ENCODE measurements at places on chromosomes 6 and 20.

DNA sequence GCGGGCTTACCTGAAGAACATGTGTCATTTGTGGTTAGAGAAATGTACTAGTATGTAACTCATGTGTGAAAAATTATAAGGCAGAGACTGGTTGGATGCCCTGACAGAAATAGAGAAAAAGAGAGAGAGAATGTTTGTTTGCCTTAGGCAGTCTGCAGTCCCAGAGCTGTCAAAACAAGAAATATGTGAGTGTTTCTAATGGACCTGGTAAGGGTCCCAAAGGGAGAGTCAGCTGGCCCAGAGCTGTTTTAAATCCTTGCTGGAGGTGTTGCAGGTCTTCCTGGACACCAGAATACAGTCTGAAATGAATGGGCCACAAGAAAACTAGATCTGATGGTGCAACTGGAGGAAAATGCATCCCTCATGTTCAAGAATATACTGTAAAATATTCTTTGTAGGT, 158.3 kb upstream of the OGFRL1 start:
- no peak for DNase-seq

GRCh38 chr6:15001326-15001910, 244.5 kb upstream of the JARID2 start:
- no peak for DNase-seq

DNA sequence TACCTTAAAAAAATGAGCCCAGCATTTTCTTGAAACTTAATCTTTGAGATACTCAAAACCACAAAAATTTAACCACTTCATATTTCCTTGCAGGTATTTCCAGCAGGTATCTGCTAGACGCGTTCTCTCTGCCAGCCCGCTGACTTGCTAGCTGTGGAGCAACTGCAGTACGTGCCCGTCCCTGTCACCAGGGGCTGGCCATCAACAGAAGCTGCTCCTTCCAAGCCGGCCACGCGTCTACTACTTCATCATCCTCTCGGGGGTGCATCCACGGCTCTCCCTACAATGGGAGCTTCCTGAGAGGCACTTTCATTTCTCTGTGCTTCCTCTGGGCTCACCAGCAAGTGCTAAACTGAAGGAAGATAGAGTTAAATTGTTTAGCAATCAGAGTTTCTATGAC, 132.4 kb downstream of the DTNBP1 start:
- DNase-seq, result no peak

DNA sequence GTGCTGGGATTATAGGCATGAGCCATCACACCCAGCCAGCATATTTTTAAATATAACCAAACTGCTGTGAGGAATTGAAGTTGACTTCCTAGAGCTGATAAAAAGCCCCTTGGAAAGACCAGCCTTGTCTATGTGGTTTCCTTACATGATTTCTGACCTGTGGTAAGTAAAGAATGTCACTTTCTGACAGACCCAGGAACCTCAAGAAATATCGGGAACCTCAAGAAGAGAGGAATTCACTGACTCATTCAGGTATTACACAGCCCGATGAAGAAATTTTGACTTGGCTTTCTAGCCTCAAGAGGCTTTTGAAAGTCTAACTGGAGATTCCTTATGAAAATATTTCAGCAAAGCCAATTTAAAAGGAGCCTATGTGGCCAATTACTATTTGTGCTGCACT, 71.8 kb downstream of the FOXF2 start:
- no peak for DNase-seq

- no peak for DNase-seq
These were observed 9.6 kb upstream of the MOXD1 start for GRCh38 chr6:132410830-132411229.

DNA sequence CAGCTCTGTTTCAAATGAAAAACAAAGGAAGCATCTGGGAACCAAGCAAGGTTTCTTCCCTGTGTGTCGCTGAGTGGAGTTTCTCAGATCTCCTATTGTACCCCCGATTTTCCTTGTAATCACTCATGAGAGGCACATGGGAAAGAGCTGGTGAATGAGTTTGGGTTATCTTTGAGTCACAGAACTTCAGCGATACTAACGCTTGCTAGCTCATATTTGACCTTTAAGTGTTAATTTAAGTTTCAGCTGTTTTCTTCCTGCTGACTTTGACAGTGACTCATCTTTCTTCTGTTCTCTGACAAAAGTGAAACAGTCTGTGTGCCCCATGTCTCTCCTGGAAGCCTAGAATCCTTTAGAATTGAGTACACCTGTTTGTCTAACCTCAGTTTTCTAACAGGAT, 261.1 kb upstream of the RGS17 start:
- no peak for DNase-seq

- no peak for DNase-seq
These were observed 78.2 kb downstream of the ELOVL4 start for GRCh38 chr6:79869184-79869583.

- DNase-seq, result no peak
These were observed 23.5 kb downstream of the KIZ start for GRCh38 chr20:21149344-21149743.

DNA sequence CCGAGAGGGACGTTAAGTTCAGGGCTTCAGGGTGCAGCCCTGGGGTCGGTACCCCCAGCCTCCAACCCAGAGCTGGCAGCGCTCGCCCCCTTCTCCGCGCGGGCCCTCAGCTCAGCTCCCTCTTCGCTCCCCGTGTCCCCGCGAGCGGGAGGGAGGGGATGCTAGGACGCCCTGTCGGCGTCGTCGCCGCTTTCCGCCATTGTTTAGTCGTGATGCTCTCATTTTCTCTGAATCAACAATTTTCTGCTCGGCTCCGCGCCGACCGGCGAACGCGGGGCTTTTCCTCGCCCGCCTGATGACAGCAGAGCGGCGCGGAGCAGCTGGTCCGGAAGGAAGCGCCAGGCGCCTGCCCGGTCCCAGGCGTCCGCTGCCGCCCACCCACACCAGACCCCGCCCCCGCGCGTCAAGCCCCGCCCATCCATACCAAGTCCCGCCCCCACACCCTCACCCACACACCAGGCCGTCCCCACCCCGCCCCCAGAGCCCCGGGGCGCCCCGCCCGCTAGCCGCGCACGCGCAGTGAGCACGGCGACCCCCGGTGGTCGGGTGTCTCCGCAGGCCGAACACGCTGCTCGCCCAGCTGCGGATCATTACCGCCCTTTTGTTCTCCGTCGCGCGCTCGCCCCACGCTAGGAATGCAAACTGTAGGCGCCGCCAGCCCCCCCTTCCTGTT, 50.1 kb upstream of the SLC32A1 start:
- DNase-seq, result no peak

DNA sequence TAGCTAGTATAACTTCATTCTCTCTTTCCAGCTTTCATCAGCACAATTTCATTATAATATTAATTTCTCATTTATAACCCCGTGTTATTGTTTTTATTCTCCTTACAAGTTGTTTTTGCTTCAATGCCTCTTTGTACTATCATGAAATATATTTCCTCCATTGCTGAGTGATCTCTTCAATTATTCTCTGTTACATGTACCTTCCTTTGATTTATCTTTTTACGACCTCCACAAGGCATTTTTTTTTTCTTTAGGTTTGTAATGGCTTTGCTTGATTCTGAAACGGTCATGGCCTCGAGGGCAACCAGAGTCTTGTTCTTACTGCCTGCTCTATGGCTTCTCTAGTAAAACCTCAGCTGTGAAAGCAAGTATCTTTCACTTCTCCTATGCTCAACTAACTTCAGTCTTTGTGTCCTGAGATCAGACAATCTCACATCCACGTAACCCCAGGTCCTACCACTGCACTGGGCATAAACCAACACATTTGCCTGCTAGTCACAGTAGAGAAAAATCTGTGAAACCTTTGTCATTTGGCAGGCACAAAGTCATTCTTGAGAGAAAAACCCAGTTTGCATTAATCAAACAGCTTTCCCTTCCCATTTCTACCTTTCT, 119.9 kb downstream of the UST start:
- DNase-seq, result no peak

- no peak for DNase-seq
These were observed 18.9 kb upstream of the CALHM5 start for GRCh38 chr6:116492331-116493067.

- no peak for DNase-seq
These were observed 341.6 kb downstream of the PRKN start for GRCh38 chr6:162385980-162386379.

GRCh38 chr6:19150307-19150706, 686.9 kb upstream of the ID4 start:
- no peak for DNase-seq

DNA sequence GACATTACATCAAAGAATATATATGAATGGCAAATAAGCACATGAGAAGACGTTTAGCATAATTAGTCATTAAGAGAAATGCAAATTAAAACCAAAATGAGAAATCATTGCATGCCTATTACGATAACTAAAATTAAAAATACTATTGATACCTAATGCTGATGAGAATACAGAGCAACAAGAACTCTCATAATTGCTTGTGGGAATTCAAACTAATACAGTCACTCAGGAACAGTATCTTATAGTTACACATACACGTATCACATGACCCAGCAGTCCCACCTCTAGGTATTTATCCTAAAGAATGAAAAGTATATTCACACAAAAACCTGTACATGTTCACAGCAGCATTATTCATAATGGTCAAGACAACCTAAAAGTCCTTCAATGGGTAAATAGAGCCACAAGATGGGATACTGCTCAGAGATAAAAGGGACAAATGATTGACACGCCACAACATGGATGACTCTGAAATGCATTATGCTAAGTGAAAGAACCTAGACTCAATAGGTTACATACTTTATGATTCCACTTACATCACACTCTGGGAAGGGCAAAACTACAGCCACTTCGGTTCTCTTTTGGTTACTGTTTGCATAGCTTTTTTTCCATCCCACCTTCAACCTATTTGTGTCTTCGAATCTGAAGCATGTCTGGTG, 16.4 kb downstream of the CPXM1 start:
- no peak for DNase-seq

DNA sequence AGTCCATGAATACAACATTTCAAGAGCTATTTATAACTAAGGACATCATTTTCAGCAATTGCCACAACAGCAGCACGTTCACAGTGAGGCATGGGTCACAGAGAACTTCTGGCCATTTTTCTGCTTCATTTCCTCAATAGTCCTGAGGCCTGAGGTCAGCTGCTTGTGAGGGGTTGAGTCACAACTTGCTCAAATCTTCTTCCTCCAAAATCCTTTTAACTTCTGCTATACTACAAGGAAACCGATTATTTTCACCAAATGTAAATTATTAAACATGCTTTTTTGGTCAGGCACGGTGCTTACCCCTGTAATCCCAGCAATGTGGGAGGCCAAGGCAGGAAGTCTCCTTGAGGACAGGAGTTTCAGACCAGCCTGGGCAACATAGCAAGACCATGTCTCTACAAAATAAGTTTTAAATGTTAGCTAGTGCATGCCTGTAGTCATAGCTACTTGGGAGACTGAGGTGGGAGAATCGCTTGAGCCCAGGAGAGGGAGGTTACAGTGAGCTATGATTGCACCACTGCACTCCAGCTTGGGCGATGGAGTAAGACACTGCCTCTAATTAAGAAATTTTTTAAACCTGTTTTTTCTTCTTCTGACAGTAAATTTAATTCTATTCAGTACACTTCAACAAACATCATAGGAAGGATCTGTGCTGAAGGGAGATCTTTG, 11.1 kb upstream of the SLC16A10 start:
- no peak for DNase-seq

DNA sequence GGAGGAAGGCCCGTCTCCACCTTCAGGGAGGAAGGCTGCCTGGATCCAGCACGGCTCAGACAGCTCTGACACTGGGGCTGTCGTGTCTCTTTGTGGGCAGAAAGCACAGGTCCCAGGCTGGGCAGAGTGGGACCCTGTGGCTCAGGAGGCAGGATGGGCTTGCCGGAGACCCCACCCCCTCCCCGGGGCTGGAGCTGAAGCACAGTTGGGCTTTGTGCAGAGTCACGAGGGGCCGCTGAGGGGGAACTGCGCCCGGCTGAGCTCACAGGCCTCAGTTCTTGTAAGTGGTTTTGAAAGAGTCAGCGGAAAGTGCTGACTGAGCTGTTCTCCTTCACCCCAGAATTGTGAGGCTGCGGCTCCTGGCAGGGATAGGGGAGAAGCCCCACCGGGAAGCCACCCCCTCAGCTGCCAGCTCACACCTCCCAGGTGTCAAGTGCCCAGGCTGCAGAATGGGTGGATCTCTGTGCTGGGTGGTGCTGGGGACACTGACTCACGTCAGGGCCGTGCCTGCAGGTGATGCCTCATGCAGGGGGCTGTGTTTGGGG, 145.5 kb upstream of the RNF24 start:
- DNase-seq, result no peak

DNA sequence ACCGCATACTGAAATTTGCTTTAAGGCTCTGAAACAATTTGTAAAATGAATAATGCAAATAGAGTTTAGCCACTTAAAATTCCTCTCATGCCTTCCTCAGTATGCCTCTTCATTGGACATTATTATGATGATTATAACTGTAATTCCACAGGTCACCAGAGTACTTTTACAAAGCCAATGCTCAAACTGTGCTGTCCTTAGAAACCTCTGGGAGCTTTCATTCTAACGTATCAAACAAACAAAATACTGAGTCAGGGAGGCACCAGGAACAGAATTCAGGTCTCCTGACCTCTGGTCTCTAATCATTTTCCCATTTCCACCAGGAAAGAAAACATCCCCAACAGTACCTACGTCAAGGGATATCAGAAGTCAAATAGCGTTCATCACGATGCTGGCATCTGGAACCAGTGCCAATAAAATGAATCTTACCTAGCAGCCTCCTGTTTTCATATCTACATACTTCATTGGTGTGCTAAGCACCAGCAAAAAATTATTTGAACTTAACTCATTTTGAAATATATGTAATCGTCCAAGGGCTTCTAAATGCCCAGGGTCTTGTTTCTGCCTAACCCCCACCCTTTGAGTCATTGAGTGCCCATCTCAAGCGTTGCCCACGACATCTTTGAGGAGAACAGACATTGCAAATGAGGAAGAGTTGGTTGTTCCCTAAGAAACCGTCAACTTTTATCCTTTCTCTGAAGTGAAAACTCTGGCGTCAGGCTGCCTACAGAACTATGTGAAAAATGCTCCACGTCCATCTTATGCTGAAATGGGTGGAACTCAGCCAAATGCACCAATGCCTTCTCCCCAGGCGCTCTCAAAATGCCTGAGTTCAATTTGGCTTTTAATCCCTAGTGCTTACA, 37.9 kb downstream of the NEDD9 start:
- no peak for DNase-seq

GRCh38 chr6:147691446-147691845, 183.0 kb downstream of the SAMD5 start:
- DNase-seq, result no peak

DNA sequence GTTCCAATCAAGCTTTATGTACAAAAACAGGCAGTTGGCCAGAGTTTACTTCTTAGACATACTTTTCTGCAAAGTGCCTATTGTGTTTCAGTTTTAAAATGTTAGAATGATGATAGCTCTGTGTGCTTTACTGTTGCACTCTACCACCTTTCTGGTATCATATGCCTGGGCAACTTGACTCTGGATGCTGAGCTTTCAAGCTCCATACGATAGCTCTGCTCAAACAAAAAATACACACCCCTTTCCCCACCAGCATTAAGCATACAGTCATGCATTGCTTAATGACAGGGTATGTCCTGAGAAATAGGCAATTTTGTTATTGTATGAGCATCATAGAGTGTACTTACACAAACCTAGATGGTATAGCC, 123.1 kb downstream of the RCAN2 start:
- no peak for DNase-seq

GRCh38 chr6:91487696-91488392, 901.0 kb upstream of the MAP3K7 start:
- no peak for DNase-seq
